ENCODE measurements at places on chromosomes 1 and 21.

DNA sequence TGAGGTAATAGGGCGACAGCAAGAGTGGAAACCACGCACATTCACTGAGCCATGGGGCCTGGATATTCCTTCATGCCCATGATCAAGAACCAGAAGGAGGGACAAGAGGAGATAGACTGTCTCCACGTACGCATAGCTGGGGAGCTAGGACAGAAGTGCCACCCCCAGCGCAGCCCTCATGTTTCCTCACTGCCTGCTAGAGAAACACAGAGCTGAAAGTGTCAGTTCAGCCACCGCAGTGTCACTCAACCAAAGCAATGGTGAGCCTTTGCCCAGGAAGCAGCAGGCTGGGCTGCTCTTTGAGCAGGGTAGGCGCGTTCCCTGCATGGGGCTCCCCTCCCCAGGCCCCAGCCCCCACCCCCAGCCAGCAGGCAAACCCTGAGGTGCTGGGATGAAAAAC lies 68.5 kb downstream of the STUM start:
- no peak for DNase-seq

- DNase-seq: no peak
Observed at GRCh38 chr1:35173909-35174540, 18.9 kb downstream of the SFPQ start.

DNA sequence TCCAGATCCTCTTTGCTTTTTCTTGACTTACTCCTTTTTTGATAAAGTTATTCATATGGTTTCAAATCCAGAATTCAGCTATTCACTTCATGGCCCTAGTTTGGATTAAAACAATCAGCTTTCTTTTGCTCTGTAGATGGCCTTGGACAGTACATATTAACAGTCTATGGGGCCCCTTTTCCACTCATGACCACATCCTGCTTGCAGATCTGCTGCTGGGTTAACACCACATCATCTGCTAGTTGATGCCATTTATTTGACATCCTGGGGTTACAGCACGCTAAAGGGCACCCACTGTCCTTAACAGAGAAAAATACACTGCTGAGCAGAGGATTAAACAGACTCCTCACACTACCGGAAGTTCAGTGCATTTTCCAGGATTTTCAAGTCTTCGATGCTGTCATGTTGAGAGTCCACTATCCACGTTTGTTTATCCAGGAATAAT lies 941 bp upstream of the IFI16 start:
- DNase-seq: no peak

DNA sequence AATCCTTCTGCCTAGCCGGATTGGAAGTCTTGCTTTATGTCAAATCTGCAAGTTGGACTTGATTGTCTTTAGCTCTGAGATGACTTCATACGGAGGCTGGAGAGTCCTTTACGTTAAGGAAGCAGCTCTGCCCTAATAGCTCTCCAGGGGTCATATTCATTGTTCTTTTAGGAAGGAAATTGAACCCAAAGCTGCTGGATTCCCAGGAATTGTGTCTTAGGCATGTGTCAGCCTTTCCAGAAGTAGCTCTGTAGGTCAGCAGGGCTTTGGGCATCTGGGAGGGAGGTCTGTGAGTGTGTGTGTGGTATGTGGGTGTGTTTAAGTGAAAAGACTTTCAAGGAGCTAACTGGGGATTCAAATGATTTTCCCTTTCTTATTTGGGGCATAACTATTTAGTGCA lies 82.4 kb downstream of the ABCA4 start:
- no peak for DNase-seq

DNA sequence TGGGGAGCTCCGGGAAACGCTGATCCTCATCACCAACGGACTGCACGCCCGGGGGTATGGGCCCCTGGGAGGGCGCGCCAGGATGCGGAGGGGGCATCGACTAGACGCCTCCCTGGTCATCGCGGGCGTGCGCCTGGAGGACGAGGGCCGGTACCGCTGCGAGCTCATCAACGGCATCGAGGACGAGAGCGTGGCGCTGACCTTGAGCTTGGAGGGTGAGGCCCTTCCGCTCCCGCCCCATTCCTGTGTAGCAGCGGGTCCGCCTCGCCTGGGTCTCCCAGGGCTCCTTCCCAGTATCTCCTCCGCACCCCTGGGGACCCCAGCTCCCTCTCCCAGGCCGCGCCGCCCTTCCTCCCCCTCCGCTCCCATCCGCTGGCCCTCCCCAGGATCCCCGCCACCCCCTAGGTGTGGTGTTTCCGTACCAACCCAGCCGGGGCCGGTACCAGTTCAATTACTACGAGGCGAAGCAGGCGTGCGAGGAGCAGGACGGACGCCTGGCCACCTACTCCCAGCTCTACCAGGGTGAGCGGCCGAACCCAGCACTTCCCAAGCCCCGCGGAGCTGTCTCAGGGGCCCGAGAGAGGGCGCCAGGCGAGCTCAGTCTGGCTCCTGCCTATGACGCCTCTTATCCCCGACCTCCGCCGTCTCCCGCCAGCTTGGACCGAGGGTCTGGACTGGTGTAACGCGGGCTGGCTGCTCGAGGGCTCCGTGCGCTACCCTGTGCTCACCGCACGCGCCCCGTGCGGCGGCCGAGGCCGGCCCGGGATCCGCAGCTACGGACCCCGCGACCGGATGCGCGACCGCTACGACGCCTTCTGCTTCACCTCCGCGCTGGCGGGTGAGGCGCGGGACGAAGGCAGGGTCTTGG lies 5.0 kb downstream of the HAPLN2 start:
- peak; percentile 56 for DNase-seq

DNA sequence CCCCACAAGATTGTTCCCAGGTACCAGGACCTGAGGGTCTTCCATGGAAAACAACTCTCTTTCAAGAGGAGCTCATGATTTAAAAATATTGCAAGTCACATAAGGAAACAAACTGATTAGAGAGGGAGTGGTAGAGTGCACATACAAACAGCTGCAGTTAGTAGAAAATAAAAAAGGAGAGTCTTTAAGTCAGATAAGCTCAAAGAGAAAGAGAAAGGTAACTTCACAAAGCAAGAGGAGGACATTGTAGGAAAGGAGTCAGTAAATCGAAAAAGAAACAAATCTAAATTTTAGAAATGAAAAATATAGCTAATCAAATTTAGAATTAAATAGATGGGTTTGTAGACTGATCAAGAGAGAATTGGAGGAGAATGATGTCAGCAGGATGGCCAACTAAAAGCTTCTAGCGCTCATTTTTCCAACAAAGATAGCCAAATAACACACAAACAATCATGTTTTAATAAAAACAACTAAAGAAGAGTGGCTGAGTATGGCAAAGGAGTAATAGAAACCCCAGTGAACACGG lies 86.1 kb upstream of the CD53 start:
- DNase-seq: no peak

GRCh38 chr1:3940754-3941345 lies 40.8 kb upstream of the C1orf174 start:
- DNase-seq: no peak

DNA sequence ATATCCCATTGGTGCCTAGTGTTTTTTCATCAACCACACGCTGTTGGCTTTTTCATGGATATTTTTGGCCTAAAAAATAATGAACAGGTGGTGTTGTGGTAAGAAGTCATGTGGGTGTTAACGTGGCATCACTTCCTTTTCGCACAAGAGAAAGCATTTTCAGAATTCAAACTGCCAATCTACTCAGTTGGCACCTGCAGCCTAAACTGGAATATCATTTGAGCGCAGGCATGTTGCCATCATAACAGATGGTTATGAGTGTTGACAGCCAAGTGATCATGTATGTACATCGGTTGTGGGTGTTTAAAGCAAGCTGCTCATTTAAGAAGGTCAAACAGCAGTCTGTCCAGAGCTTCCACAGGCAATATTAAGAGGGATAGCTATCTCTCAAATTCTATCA lies 1963.0 kb downstream of the NCAM2 start:
- no peak for DNase-seq
